ENCODE measurements at places on chromosomes 1 and 21. TPM values are rescaled to one million over a fixed set of nuclear protein-coding genes. Genes with fewer than 3 reads are reported as not detected.

Gene NCAM2
- not detected for total RNA-seq

Gene PLCH2
- total RNA-seq, result 3.1 TPM

Gene MAD2L2
- 23.4 TPM for total RNA-seq

Gene REG4
- total RNA-seq, result not detected

Gene SLC22A15
- 5.0 TPM for total RNA-seq

Gene PRR9
- total RNA-seq, result not detected

Gene TNN
- 0.07 TPM for total RNA-seq

Gene FAM72D
- 8.2 TPM for total RNA-seq

Gene OR2T29
- not detected for total RNA-seq

Gene LORICRIN
- total RNA-seq, result not detected

Gene PPCS
- total RNA-seq, result 67.8 TPM

Gene RCSD1
- total RNA-seq, result not detected

Gene CNR2
- total RNA-seq, result not detected

Gene OPN3
- total RNA-seq, result 22.0 TPM

Gene DYNLT4
- 0.66 TPM for total RNA-seq

Gene HSD3B1
- not detected for total RNA-seq

Gene C4BPA
- 1.0 TPM for total RNA-seq

Gene RNU11
- total RNA-seq, result not detected

Gene C1orf167
- total RNA-seq, result not detected

Gene RHEX
- 75.1 TPM for total RNA-seq

Gene CELA3B
- not detected for total RNA-seq

Gene DEGS1
- 58.1 TPM for total RNA-seq

Gene C1QB
- not detected for total RNA-seq

Gene CIART
- 0.42 TPM for total RNA-seq

Gene IRF6
- 44.1 TPM for total RNA-seq

Gene AGO4
- total RNA-seq, result 8.3 TPM

Gene RGS18
- not detected for total RNA-seq

Gene RRP15
- total RNA-seq, result 44.0 TPM

Gene SPATA45
- total RNA-seq, result 0.80 TPM

Gene CDA
- 7.4 TPM for total RNA-seq

Gene ZSWIM5
- 0.24 TPM for total RNA-seq

Gene GJB3
- 23.5 TPM for total RNA-seq

Gene TAS1R3
- 0.24 TPM for total RNA-seq

Gene RORC
- 0.19 TPM for total RNA-seq

Gene VWA1
- 78.9 TPM for total RNA-seq

Gene JAM2
- total RNA-seq, result not detected

Gene FABP3
- total RNA-seq, result not detected

Gene C1QC
- not detected for total RNA-seq

Gene MAP3K21
- 33.6 TPM for total RNA-seq

Gene UBXN10
- total RNA-seq, result 0.37 TPM

Gene CD1C
- not detected for total RNA-seq

Gene THRAP3
- total RNA-seq, result 99.4 TPM

Gene FCRLB
- total RNA-seq, result 1.9 TPM

Gene SKI
- total RNA-seq, result 33.8 TPM

Gene FAM72C
- total RNA-seq, result 8.4 TPM

Gene CD1B
- not detected for total RNA-seq

Gene SPATA46
- total RNA-seq, result not detected

Gene DIO1
- not detected for total RNA-seq

Gene TEX38
- total RNA-seq, result not detected

Gene ARHGAP30
- 2.9 TPM for total RNA-seq

Gene PRKAA2
- 9.7 TPM for total RNA-seq

Gene STUM
- not detected for total RNA-seq

Gene USF1
- 72.1 TPM for total RNA-seq

Gene CR1L
- not detected for total RNA-seq

Gene GBP6
- 0.12 TPM for total RNA-seq
